Right kidney (tissue), 9 donors: ENCODE measurements at places on chromosomes 7 and 10.
A peak's percentile ranks its signal among the peaks of the same experiment; 100 is the strongest.

DNA sequence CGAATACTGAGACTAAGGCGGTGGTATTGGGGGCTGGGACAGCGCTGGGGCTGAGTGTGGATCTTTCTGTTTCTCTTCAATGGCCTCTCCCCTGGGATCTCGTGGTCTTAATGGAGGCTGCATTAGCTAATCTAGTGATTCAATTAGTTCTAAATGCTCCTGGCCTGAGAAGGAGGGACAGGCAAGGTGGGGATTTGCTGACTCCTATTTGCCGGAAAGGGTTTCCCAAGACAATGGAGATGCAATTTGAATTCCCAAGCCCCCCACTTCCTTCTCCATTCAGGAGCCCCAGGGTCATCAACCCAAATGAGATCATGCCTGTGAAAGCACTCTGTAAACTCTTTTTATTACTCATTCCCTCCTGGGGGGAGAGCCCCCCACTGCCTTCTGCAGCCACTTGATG lies 111.7 kb upstream of the PLXNA4 start:
- no peak for DNase-seq

DNA sequence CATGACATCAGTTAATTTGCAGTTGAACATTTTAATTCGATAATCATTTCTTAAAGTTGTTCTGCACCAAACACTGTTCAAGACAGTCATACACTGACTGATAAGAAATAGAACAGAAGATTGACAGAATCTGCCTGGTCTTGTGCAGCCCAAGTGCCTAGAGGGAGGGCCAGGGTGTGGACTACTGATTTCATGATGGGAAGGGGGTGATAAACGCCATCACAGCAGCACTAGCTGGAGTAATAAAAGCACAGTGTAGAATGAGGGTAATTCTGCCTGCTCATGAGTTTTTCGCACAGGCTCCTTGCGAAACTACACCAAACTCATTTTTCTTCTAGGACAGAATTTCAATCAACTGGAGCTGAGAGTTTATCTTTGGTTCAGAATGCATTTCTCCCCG lies 270.1 kb downstream of the ARL4A start:
- DNase-seq: no peak

DNA sequence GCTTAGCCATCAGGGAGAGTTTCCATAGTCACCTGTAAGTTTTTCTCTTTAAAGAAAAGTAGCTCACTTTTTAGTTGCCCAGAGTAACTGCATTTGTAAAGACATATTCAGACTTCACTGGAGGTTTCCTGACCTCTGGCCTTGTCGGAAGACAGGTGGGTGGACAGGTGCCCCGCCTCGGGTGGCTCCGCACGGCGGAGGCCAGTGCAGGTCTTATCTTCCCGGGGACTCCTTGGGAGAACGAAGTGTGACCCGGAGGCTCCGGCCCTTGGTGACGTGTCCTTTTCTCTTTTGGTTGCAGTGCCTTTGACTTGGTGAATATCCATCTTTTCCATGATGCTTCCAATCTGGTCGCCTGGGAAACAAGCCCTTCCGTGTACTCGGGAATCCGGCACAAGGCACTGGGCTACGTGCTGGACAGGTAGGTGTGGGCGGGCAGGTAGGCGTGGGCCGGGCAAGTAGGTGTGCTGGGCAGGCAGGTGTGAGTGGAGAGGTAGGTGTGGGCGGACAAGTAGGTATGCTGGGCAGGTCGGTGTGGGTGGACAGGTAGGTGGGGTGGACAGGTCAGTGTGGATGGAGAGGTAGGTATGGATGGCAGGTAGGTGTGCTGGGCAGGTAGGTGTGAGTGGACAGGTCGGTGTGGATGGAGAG lies 75.8 kb downstream of the NKX6-2 start:
- no peak for DNase-seq

DNA sequence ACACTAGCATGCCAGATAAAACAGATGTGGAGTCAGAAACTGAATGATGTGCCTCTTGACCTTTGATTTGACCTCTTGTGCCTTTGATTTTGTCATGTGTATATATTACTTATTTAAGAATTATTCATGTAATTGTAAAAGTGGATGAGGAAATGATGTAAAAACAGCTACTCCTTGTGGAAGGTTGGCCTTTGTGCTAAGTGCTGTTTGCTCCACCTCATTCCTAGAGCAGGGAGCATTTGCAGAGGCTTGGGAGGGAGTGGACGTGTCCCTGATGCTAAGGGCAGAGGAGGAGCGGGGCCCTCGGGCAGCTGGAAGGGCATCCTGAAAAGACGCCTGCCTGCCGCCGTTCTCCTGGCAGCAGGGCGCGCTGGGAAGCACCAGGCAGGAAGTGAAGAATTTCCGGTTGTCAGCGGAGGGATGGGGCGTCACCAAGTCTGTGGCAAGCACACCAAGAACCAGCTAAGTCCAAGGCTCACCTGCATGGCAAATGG lies 197.6 kb upstream of the ZNF32 start:
- peak; percentile 21 for DNase-seq

DNA sequence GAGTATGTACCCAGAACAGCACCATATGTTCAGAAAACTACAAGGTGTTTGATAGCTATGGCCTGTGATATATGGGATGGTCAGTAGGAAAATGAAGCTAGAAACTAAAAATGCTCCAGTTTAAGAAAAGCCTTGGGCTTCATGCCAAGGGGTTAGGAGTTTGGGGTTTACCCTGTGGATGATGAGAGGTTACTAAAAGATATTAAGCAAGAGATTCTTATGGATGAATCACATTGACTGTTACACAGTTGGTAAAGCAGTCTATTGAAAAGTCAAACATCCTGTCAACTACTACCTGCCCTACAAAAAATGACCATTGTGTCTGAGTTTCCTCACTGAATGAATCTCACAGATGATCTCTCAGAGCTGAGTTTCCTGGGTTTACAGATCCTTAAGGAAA lies 166.2 kb upstream of the INHBA start:
- no peak for DNase-seq
